ENCODE measurements at places on chromosomes 4 and X.

GRCh38 chr4:114839986-114840385 is 241.4 kb downstream of the UGT8 start:
- no peak overlapping the region for H3K4me3 ChIP-seq
- no peaks in the 10 kb centered on the region for H3K4me1 ChIP-seq
- H3K27me3 ChIP-seq: no peaks in the 10 kb centered on the region
- H3K36me3 ChIP-seq: peaks cover 4% of the 10 kb centered on the region
- no peak overlapping the region for H3K27ac ChIP-seq

GRCh38 chr4:37524267-37524666 is 161.9 kb downstream of the RELL1 start:
- peaks cover 4% of the 10 kb centered on the region for H3K36me3 ChIP-seq
- H3K4me1 ChIP-seq: peaks cover 9% of the 10 kb centered on the region
- no peak overlapping the region for H3K27ac ChIP-seq
- no peak overlapping the region for H3K4me3 ChIP-seq

- DNase-seq: no peak
- peaks cover under 1% of the 10 kb centered on the region for H3K27me3 ChIP-seq
- no peak overlapping the region for H3K27ac ChIP-seq
- H3K36me3 ChIP-seq: no peaks in the 10 kb centered on the region
- no peak overlapping the region for H3K4me3 ChIP-seq
Measured at GRCh38 chr4:56767567-56767966, 53.9 kb downstream of the SPINK2 start.

GRCh38 chr4:22483551-22483981 is 32.3 kb downstream of the ADGRA3 start:
- H3K27ac ChIP-seq: no peak overlapping the region
- peaks cover 37% of the 10 kb centered on the region for H3K4me1 ChIP-seq
- peaks cover 11% of the 10 kb centered on the region for H3K36me3 ChIP-seq
- no peaks in the 10 kb centered on the region for H3K27me3 ChIP-seq

GRCh38 chr4:5340991-5341451 is 289.7 kb downstream of the STK32B start:
- no peaks in the 10 kb centered on the region for H3K36me3 ChIP-seq
- H3K27me3 ChIP-seq: peaks cover 20% of the 10 kb centered on the region
- H3K27ac ChIP-seq: no peak overlapping the region
- DNase-seq: no peak
- no peak overlapping the region for H3K4me3 ChIP-seq

GRCh38 chr4:99043346-99043745 is 45.2 kb downstream of the ADH5 start:
- no peaks in the 10 kb centered on the region for H3K4me1 ChIP-seq
- no peak overlapping the region for H3K27ac ChIP-seq
- H3K36me3 ChIP-seq: peaks cover 32% of the 10 kb centered on the region
- no peaks in the 10 kb centered on the region for H3K27me3 ChIP-seq
- DNase-seq: no peak

DNA sequence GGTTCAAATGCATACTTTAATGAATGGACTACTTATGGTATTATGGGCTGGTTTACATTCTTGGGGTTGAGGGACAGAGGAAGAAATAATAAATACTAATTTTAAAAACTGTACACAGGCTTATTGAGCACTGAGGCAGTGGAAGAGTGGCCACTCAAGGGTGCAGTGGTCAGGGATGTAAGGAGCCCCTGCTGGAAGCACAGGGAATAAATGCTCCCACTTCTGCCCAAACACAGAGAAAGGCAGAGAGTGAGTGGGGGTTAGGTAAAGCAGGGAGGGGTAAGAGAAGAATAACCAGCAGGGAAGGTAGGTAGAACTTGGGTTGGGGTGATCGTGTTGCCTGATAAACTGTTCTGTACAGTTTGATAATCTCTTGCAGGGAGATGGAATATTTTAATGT is 60.0 kb downstream of the GAB1 start:
- peaks cover 14% of the 10 kb centered on the region for H3K4me1 ChIP-seq
- H3K27me3 ChIP-seq: no peaks in the 10 kb centered on the region
- H3K27ac ChIP-seq: no peak overlapping the region
- DNase-seq: no peak
- no peak overlapping the region for H3K4me3 ChIP-seq

DNA sequence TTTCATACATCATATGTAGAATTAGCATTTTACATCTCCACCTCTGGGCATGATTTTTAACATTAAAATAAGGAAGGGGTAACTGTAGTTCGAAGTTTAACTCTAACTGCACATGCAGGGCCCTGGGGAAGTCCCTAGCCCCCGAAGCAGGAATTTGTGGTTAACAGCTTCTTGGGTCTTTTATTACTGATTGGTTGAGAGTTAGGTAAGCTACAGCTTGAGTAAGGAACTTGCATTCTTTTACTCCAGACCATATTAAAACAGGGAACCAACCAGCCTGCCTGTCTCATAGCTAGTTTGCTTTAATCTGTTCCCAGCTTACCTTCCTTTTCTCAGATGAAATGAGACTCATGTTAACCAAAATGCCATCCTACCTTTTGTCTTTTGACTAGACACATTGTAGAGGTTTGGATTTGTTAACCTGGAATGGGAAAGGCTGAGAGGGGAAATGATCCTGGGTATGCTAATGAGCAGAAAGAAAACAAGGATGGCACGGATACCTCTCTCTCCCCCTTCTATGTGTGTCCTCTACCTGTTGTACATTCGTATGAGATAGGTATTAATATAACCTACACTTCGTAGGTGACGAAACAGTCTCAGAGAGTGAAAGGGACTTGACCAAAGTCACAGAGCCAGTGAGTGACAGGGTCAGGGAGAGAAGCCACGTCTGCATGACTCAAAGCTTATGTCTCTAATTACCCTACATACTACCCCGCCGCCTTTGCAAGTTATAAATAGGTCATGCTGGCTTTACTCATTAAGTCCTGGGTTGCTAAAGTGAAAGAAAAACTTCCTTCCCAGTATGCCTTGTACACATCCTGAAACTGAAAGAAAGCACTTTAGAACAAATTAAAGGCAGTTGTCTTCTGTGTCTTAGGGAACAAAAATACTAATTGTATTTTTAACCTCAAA is 119.5 kb upstream of the AFF2 start:
- H3K36me3 ChIP-seq: no peaks in the 10 kb centered on the region
- H3K4me3 ChIP-seq: no peak overlapping the region
- DNase-seq: no peak
- no peaks in the 10 kb centered on the region for H3K27me3 ChIP-seq

DNA sequence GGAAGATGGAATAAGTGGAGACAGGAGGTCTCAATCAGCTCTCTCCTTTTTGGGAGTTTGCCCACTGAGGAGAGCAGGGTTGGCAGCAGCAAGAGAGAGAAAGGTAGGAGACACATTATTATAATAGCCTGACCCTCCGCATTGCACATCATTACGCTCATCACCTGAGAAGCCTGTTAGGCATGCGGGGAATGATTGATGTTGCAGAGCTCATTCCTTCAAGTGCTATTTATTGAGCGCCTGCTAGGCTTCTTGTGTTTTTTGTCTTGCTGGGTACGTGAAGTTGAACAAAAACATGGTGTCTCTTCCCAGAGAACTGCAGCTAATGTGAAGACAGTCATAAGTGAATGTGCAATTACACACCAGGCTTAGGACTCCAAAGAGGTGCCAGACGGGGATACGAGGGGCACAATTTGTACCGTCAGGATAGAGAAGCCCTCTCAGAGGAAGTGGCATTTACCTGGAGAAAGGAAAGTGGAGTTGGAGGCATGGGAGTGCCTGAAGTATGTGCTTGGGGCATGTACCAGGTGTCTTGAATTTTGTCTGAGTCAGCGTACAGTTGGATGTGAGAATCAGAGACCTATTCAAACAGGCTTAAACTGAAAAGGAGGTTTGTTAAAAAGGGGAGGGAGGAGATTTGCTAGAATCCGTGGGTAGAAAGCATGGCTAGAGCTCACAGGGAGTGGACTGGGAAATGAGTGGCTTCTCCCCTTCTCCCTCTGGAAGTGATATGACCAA is 90.2 kb upstream of the SOD3 start:
- peaks cover 20% of the 10 kb centered on the region for H3K4me1 ChIP-seq
- peaks cover 5% of the 10 kb centered on the region for H3K27me3 ChIP-seq
- no peak for DNase-seq
- H3K36me3 ChIP-seq: no peaks in the 10 kb centered on the region
- H3K27ac ChIP-seq: no peak overlapping the region

- H3K27ac ChIP-seq: no peak overlapping the region
- DNase-seq: no peak
- no peak overlapping the region for H3K4me3 ChIP-seq
Measured at GRCh38 chrX:97682991-97683840, 799.5 kb downstream of the RPA4 start.

GRCh38 chrX:18871970-18872369 is 111.9 kb downstream of the PHKA2 start:
- H3K4me1 ChIP-seq: no peaks in the 10 kb centered on the region
- DNase-seq: no peak
- no peaks in the 10 kb centered on the region for H3K36me3 ChIP-seq
- H3K27ac ChIP-seq: no peak overlapping the region
- H3K4me3 ChIP-seq: no peak overlapping the region
- H3K27me3 ChIP-seq: no peaks in the 10 kb centered on the region

DNA sequence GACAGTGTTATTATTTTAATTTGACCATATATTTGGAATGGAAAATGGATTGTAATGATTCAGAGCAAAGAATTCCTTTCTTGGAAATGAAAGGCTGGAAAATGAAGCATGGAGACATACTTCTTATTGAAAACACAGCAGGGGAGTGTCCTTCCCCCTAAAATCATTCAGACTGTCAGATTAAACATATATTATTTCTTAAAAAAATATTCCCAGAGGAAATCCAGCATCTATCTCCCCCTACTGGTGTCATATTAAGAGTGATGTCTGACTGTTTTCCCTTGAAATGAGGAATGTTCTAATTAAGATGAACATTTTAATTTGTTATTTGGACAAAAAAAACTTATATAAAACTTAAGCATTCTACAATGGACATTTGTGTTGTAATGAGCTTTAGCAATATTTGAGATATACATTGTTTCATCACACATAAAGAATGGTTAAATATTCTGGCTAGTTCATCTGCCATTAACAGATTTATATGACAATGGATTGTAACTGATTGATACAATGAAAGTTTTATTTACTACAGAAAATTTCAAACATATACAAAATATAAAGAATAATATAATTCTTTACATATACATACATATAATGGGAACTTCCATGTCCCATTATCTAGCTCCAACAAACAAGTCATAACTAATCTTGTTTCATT is 264.6 kb downstream of the SPRY1 start:
- peaks cover 10% of the 10 kb centered on the region for H3K4me1 ChIP-seq
- H3K4me3 ChIP-seq: no peak overlapping the region
- DNase-seq: no peak
- H3K27ac ChIP-seq: no peak overlapping the region
- H3K36me3 ChIP-seq: peaks cover 7% of the 10 kb centered on the region
- no peaks in the 10 kb centered on the region for H3K27me3 ChIP-seq

GRCh38 chr4:61204353-61205060 is 4.4 kb downstream of the ADGRL3 start:
- DNase-seq: no peak
- H3K36me3 ChIP-seq: peaks cover 9% of the 10 kb centered on the region
- peak overlapping the region; percentile 75 for H3K27ac ChIP-seq
- H3K27me3 ChIP-seq: peaks cover 46% of the 10 kb centered on the region
- H3K4me1 ChIP-seq: peaks cover 20% of the 10 kb centered on the region

DNA sequence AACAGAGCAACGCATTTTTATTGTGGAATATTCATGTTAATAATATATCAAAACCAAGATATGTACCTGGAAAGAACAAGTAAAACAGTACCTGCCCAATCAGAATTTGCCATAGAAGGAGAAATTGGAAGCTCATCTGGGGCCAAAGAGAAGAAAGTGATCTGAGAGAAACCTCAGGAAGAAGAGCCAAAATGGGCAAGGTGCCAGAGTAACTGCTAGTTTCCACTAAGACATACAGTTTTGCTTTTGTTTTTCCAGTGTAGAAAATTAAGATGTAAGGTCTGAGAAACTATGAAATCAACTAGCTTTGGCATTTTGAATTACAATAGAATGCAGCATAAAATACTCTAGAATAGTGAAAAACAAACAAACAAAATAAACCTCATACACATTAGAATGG is 2201.2 kb downstream of the ARAP2 start:
- no peaks in the 10 kb centered on the region for H3K4me1 ChIP-seq
- no peak overlapping the region for H3K27ac ChIP-seq
- no peaks in the 10 kb centered on the region for H3K36me3 ChIP-seq
- no peaks in the 10 kb centered on the region for H3K27me3 ChIP-seq
- H3K4me3 ChIP-seq: no peak overlapping the region

DNA sequence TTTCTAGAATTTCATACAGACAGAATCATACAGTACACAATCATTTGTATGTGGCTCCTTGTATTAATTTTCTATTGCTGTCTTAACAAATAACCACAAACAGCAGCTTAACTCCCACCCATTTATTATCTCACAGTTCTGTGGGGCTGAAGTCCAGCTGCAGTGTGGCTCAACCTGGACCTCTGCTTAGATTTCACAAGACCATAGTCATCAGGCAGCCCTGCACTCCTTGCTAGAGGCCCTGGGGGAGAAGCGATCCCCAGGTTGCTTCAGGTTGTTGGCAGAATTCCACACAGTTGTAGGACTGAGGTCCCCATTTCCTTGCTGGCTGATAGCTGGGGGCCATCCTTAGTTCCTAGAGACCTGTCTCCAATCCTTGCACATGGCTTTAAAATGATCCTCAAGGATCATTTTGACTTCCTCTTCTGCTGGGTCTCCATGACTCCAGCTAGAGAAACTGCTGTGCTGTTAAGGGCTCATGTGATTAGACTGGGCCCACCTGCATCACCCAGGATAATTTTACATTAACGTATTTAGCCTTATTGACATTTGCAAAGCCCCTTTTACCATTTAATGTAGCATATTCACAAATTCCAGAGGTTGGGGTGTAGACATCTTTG is 60.9 kb upstream of the SMAD1 start:
- no peaks in the 10 kb centered on the region for H3K4me1 ChIP-seq
- no peaks in the 10 kb centered on the region for H3K36me3 ChIP-seq
- no peak overlapping the region for H3K27ac ChIP-seq
- no peak overlapping the region for H3K4me3 ChIP-seq
- no peak for DNase-seq

GRCh38 chr4:173517781-173518424 is 12.1 kb downstream of the HAND2 start:
- H3K4me1 ChIP-seq: peaks cover 33% of the 10 kb centered on the region
- H3K4me3 ChIP-seq: peak overlapping the region; percentile 91

- peaks cover 7% of the 10 kb centered on the region for H3K36me3 ChIP-seq
- H3K27me3 ChIP-seq: no peaks in the 10 kb centered on the region
- no peak for DNase-seq
- no peaks in the 10 kb centered on the region for H3K4me1 ChIP-seq
- H3K4me3 ChIP-seq: no peak overlapping the region
Measured at GRCh38 chrX:92213786-92214185, 434.6 kb downstream of the PCDH11X start.

GRCh38 chr4:96649536-96649935 is 809.6 kb downstream of the PDHA2 start:
- H3K36me3 ChIP-seq: peaks cover 4% of the 10 kb centered on the region
- H3K27me3 ChIP-seq: no peaks in the 10 kb centered on the region
- no peaks in the 10 kb centered on the region for H3K4me1 ChIP-seq
- H3K27ac ChIP-seq: no peak overlapping the region
- DNase-seq: no peak
- no peak overlapping the region for H3K4me3 ChIP-seq

All from type B pancreatic cell (in vitro differentiated cells).